HepG2 (cell line): ENCODE measurements at places on chromosomes 5 and 9. TPM values are rescaled to one million over a fixed set of nuclear protein-coding genes. Genes with fewer than 3 reads are reported as not detected.

PPIC gene
- 9.9 and 17.2 TPM in 2 replicates for total RNA-seq

CDC20B gene
- total RNA-seq, result not detected in 2 replicates

INSL4 gene
- total RNA-seq, result not detected in 2 replicates

C7 gene
- 3.5 and 3.6 TPM in 2 replicates for total RNA-seq

CHSY3 gene
- 1.5 and 4.1 TPM in 2 replicates for total RNA-seq

VCP gene
- total RNA-seq, result 391 and 406 TPM in 2 replicates

HAPLN1 gene
- total RNA-seq, result not detected in 2 replicates

BNIP1 gene
- total RNA-seq, result 16.9 and 20.6 TPM in 2 replicates

AQP7 gene
- total RNA-seq, result 0.58 and 1.9 TPM in 2 replicates

MARCOL gene
- total RNA-seq, result not detected in 2 replicates

ZBTB34 gene
- 5.9 and 10.2 TPM in 2 replicates for total RNA-seq

JMY gene
- 4.0 and 7.4 TPM in 2 replicates for total RNA-seq

CAMK4 gene
- total RNA-seq, result not detected in 2 replicates

PCDHGB4 gene
- total RNA-seq, result 1.7 and 3.3 TPM in 2 replicates

SLC36A2 gene
- total RNA-seq, result not detected in 2 replicates

DNA sequence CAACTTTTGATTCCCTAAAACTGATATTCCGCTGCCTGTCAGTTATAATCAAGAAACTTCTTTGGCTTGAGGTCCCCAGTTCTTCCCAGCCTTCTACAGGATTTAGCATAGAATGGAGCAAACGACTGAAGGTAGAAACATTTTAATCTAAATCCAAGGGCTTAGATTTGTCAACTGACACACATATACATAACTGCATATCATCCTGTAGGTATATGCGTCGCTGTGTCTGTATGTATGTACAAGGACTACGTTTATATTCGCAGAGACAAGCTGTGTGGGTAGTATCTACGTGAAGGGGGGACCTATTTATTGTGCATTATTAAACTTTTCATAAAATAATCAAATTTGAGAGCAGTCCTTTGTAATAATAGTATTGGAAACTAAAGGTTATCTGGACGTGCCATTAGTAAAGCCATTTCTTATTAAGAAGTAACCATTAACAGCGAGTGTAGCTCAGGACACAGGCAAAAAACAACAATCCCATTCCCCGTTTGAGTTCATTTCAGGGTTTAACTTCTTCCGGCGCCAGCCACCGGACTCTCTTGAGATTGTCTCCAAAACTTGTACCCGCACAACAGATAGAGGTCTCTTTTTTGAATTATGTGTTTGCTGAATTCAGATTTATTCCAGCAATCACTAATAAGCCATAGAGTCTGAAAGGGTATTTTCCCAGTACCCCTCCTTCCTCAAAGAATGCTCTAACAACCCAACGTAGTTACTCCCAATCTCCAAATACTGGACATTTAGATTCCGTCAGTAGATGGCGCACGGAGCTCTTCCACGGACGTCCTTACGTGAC lies 2.1 kb upstream of the MLLT3 start:
- peak; percentile 64 for DNase-seq

GRCh38 chr5:99105216-99105615 lies 176.4 kb upstream of the CHD1 start:
- no peak for DNase-seq

DNA sequence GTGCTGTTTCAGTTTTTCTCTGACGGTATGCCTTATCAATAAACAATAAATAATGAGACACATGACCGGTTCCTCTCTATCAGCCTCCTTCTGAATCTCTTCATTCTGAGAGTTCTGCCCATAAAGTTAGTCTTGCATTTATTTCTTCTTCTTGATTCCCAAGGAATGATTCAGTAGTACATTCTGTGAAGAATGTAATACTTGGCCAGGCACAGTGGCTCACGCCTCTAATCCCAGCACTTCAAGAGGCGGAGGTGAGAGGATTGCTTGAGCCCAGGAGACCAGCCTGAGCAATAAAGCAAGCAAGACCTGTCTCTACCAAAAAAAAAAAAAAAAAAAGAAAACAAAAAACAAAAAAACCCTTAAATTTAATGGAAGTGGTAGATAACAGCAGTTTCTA lies 53.9 kb downstream of the PAM start:
- DNase-seq, result no peak

- DNase-seq, result no peak
Measured at GRCh38 chr5:130994496-130995253, 170.4 kb downstream of the HINT1 start.

- DNase-seq, result peak; percentile 64
Measured at GRCh38 chr5:146291421-146292074, 47.1 kb upstream of the POU4F3 start.

- DNase-seq, result no peak
Measured at GRCh38 chr5:150111122-150111521, 24.8 kb upstream of the CSF1R start.

DNA sequence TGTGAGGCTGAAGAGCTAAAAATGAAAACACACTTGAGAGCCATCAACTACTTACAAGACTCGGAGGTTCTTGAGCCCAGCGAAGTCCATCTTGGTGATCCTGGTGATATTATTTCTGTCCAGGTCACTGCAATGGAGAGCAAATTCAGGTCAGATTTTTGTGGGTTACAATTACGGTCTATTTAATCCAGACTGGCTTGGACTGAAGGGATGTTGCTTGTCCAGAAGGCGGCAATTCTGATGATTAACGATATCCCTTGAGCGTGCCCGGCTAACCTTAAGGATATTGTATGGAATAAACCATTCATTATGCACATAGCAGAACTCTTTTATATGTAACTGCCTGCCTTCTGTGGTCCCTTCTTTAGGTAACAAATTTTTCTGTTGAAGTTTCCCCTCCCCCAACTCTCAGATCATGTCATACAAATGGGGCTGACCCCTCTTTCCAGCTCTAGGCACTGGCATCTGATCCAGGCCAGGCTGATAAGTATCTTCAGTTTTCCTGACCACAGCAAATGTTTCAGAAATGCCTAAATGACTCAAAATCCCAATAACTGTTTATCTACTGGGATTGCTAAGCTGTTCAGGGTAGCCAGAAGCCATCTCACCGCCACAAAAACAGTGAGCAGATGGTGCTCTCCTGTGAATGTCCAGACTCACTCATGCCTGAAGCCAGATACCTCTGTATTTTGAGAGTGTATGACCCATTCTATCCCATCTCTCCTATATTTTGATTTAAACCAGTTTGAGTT lies 49.4 kb downstream of the SLIT3 start:
- no peak for DNase-seq

- no peak for DNase-seq
Measured at GRCh38 chr5:151060742-151061141, 20.1 kb downstream of the TNIP1 start.

DNA sequence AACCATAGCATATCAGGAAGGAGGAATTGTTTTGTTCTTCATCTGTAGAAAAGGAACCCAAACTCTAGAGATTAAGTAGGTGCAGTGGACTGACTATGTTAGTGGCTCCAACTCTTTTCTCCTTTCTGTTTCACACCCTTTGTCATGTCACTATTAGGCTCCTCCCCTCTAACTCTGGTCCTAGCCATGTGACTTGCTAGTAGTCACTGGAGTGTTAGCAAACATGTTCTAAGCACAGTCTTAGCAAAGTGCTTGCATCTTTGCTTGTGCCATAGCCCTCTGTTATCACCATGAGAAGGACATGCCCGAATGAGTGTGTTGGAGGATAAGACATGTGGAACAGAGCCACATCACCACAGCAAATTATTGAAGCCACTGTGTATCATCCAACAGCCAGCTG lies 55.4 kb upstream of the PPP3R2 start:
- DNase-seq, result no peak

- DNase-seq, result no peak
Measured at GRCh38 chr5:38789134-38789533, 56.7 kb upstream of the OSMR start.

DNA sequence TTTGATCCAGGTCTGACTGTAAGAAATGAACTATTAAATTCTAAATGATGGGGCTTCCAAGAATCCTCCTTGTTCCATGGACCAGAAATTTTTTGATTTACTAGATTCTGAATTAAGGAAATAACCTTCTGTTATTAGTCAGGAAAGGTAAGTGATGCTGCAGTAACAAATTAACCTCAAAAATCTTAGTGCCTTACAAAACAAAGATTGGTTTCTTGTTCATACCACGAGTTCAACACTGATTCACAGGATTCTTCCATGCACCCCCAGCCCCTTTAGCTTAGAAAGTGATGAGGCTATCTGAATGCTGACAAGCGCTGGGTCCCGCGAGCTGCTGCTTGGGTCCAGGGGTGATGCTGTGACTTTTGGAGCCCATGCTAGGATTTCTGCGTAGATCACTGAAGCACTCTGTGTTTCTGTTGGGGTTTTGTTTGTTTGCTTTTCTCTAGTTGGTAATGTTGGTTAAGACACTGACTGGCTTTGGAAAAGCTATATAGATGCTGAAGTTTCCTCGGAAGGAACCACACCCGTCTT lies 52.3 kb downstream of the COL15A1 start:
- no peak for DNase-seq

DNA sequence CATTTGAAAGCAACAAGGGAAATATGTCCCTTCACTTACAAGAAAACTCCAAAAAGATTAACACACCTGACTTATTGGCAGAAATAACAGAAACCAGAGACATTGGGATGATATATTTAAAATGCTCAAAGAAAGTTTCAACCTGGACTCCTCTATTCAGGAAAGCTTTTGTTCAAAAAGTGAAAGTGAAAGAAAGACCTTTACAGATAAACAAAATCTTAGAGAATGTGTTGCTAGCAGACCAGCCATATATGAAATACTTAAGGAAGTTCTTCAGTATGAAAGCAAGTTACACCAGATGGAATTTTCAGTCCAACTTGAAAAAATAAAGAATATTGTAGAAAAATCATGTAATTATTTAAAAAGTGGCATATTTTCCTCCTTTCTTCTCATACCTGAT lies 1075.1 kb downstream of the NR2F1-AS1 start:
- DNase-seq, result no peak

- no peak for DNase-seq
Measured at GRCh38 chr5:157828105-157828943, 30.6 kb downstream of the CLINT1 start.

DNA sequence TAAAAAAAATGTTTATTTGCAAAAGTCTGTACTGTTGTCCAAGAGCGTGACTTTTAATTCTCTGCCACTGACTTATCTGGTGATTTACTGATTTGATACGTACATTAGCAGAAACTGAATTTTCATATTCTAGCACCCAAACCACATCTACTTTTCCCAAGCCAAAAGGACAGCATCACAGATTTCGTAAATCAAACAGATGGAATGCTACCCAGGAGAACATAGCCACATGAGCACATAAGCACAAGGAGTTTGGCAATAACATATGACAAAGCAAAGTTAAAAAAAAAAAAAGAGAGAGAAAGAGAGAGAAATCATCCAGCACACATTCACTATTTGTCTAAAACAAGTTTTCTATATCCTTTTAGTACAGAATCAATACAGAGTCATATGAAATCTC lies 83.7 kb downstream of the HINT1 start:
- no peak for DNase-seq

- DNase-seq, result no peak
Measured at GRCh38 chr9:14051419-14051818, 262.5 kb downstream of the NFIB start.

DNA sequence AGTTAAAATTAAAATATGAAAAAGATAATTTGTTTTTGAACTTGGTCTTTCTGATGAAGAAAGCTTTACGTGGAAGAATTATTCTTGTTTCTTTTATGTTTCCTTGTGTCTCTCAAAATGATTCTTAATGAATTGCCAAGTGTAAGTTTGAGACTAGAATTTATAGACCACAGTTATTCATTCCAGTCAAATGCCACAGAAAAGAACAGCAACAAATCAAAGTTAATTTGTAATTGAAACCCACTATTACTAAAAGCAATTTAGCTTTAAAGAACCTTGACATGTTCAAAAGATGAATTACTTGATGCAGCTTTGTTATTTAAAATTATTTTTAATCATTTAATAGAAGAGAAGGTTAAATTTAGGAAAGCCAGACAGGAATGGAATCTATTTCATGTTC lies 1277.7 kb upstream of the NUDT12 start:
- no peak for DNase-seq

DNA sequence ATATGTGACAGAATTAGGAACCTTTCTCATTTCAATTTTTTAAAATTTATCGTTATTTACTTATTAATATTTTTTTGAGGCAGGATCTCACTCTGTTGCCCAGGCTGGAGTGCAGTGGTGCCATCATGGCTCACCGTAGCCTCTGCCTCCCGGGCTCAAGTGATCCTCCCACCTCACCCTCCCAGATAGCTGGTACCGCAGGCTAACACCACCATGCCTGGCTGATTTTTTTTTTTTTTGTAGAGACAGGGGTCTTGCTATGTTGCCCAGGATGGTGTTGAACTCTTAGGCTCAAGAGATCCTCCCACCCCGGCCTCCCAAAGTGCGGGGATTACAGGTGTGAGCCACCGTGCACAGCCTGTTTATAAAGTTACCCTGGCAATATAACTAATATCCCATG lies 275.2 kb downstream of the AOPEP start:
- DNase-seq, result no peak

DNA sequence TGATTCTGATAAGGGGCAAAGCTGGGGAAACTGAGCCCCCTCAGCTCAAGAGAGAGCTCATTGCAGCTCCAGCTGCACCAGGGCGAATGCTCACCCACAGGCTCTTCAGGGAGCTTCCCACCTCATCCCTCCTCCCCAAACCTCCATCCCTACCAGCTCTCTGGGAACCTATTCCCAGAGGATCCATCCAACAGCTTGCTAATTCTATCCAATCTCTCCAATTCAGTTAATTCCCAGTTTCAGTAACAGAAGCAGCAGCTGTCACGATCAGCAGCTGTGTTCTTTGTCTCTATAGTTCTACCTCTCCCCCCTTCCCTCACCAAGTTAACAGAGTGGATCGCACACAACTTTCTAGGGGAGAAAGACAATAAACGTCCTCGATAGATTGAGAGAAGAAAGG lies 135.5 kb upstream of the EFNA5 start:
- no peak for DNase-seq

DNA sequence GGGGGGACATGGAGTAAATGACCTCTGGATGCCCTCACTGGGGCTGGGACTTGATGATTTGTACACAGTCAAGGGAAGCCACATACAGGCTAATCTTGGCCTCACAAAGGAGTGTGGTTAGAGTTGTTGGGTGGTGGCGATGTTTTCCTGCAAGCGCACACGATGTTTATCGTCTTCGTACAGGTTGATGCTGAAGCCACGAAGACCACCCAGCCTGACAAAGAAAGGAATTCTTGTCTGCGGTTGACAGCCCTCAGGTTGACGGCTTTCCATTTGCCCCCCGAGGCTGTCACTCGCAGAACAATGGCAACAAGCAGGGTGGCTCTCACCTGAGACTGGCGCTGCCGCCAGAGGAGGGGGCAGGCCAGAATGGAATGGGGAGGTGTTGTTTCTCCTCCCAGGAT lies 14.1 kb upstream of the XPA start:
- no peak for DNase-seq
